ENCODE measurements at places on chromosomes 1 and 21. TPM values are rescaled to one million over a fixed set of nuclear protein-coding genes. Genes with fewer than 3 reads are reported as not detected.

GRCh38 chr21:34054259-34054658 lies 19.1 kb upstream of the MRPS6 start:
- no peak overlapping the region for H3K4me3 ChIP-seq
- no peak overlapping the region for H3K27ac ChIP-seq
- no peak for DNase-seq
- H3K36me3 ChIP-seq = no peaks in the 10 kb centered on the region
- H3K27me3 ChIP-seq = no peaks in the 10 kb centered on the region

DNA sequence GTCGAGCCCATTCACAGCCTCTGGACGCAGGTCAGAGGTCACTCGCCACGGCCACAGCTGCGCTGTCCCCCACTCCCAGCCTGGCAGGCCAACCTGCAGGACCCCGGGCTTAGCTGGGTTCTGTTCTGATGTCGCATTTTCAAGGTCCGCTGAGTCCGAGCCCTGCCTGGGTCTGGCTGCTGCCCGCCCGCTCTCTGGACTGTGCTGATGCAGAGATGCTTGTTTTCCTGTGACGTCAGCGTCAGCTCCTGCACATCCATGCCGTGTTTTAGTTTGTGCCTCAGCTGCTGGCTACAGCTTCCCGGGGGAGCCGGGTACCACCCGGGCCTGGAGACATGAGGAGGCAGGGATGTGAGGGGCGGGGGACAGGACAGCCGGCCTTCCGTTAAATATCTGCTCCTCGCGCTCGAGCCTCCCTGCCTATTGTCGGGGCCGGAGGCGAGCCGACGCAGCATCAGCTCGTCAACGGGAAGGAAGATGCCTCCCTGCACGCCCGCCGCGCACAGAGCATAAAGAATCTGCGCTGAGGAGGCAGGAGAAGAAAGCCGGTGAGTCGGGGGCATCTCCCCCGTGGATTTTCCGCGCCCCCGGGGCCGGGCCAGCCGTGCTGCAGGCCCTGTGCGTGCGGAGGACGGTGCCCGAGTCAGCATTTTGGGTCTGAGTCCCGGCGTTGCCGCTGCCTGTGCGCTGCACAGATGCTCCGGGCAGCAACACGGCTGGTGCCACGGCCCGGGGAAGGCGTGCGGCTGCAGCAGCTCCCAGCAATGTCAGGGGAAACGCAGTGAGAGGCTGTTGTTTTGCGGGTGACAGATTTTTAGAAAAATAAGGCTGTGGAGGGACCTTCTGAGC lies 23.4 kb downstream of the PRKCZ start:
- DNase-seq = no peak
- H3K4me3 ChIP-seq = peak overlapping the region; percentile 40
- no peaks in the 10 kb centered on the region for H3K36me3 ChIP-seq
- peaks cover 9% of the 10 kb centered on the region for H3K4me1 ChIP-seq

Gene RNU1-3
- not detected for polyA plus RNA-seq

DNA sequence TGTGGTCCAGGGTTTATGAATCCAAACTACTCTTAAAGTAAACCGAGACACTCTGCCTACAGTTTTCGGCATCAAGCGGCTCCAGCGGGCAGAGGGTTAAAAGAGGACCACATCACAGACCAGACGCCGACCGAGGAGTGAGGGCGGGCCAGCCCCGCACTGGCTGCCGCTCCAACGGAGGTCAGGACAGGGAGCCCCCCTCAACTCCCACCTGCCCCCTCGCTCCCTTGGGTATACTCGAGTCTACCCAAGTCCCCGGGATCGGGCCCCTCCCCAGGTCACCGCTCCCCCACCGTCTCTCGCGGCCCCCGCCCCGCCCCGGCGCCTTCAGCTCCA lies 312 bp downstream of the ARNT start:
- H3K4me1 ChIP-seq = peaks cover 25% of the 10 kb centered on the region
- peak overlapping the region; percentile 100 for H3K27ac ChIP-seq
- no peaks in the 10 kb centered on the region for H3K36me3 ChIP-seq

- H3K36me3 ChIP-seq = no peaks in the 10 kb centered on the region
- H3K27me3 ChIP-seq = no peaks in the 10 kb centered on the region
- H3K4me1 ChIP-seq = no peaks in the 10 kb centered on the region
- no peak overlapping the region for H3K4me3 ChIP-seq
- DNase-seq = no peak
These were observed 15.9 kb downstream of the HENMT1 start for GRCh38 chr1:108644984-108645383.

- no peaks in the 10 kb centered on the region for H3K27me3 ChIP-seq
- H3K27ac ChIP-seq = no peak overlapping the region
- no peaks in the 10 kb centered on the region for H3K36me3 ChIP-seq
- H3K4me3 ChIP-seq = no peak overlapping the region
- DNase-seq = no peak
These were observed 26.7 kb upstream of the RPTN start for GRCh38 chr1:152185544-152186391.

DNA sequence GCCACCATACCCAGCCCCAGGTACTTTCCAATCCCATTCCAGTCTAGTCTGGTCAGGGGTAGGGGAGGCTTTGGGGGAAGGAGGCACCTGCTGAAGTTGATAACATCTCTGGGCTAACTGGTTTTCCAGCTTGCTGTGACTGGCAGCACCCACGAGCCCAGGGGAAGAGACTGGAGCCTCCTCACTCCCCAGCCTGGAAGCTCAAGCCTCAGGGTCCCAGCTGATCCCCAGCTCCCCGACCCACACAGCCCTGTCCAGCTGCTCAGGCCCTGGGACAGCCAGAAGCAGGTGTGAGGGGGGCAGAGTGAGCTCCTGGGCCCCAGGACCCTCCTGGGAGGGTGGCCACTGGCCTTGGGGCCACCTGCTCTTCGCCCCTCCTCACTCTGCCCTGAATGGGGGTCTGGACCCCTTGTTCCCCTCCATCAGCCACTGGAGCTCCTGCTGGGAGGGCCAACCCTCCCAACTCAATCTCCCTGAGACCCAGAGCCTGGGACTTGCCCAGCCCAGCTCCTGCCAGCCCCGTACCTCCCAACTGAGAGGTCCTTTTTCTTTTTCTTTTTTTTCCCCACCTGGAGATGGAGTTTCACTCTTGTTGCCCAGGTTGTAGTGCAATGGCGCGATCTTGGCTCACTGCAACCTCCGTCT lies 23.5 kb upstream of the RNU1-4 start:
- H3K36me3 ChIP-seq = no peaks in the 10 kb centered on the region
- H3K27me3 ChIP-seq = peaks cover 13% of the 10 kb centered on the region
- H3K27ac ChIP-seq = no peak overlapping the region

Gene KRTAP15-1
- polyA plus RNA-seq = not detected

- peaks cover 44% of the 10 kb centered on the region for H3K4me1 ChIP-seq
- no peaks in the 10 kb centered on the region for H3K27me3 ChIP-seq
- peak; percentile 65 for DNase-seq
- H3K36me3 ChIP-seq = no peaks in the 10 kb centered on the region
- H3K27ac ChIP-seq = peak overlapping the region; percentile 91
These were observed 1.1 kb downstream of the PLXNA2 start for GRCh38 chr1:208242941-208243526.

Gene C1orf94
- not detected for polyA plus RNA-seq

Gene CD1B
- 0.12 TPM for polyA plus RNA-seq

- no peak for DNase-seq
- no peak overlapping the region for H3K4me3 ChIP-seq
- no peaks in the 10 kb centered on the region for H3K36me3 ChIP-seq
- H3K27me3 ChIP-seq = no peaks in the 10 kb centered on the region
- H3K4me1 ChIP-seq = no peaks in the 10 kb centered on the region
- H3K27ac ChIP-seq = no peak overlapping the region
These were observed 4.7 kb downstream of the SLC1A7 start for GRCh38 chr1:53137729-53138128.

DNA sequence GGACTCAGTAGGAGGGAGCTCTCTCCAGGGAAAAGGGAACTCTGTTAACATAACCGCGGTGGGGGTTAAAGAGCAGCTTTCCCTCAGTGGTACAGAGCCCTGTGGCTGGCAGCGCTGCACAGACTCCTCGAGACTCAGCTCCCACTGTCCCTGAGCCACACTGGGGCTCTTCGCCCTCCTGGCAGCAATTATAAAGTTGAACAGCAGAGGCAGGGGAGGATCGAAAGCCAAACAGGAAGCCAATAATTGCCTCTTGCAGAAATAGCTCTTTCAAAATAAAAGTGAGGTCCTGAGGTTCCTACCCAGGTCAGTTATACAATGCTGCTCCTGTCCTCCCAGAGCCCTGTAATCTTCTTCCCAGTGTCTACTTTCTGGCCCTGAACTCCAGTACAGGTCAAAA lies 77.0 kb downstream of the FAM78B start:
- no peaks in the 10 kb centered on the region for H3K36me3 ChIP-seq
- no peak overlapping the region for H3K27ac ChIP-seq
- no peak overlapping the region for H3K4me3 ChIP-seq
- DNase-seq = no peak
- H3K27me3 ChIP-seq = no peaks in the 10 kb centered on the region

- H3K4me1 ChIP-seq = no peaks in the 10 kb centered on the region
- no peak overlapping the region for H3K4me3 ChIP-seq
- H3K27ac ChIP-seq = no peak overlapping the region
- no peak for DNase-seq
These were observed 81.4 kb downstream of the TRABD2B start for GRCh38 chr1:47915677-47916353.

DNA sequence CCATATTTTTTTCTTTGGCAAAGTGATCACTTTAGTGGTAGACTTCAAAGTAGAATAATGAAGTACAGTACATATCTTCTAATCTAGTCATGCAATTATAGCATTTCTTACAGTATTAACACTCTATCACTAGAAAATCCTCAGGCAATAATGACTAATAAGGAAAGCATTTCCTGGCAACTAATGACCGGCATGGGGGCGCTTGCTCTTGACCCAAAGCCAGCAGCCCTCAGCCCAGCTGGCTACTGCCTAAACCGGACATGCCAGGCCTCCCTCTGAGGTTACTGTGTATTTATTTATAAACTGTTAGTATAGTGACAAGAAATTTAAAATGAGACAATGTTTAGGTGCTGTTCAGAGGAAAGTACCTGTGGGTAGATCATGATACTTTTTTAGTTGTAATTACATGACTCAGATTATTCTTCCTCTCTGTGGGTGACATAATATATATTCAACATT lies 633.8 kb downstream of the PTPRC start:
- no peak overlapping the region for H3K4me3 ChIP-seq
- no peak overlapping the region for H3K27ac ChIP-seq
- no peak for DNase-seq
- H3K27me3 ChIP-seq = no peaks in the 10 kb centered on the region
- H3K36me3 ChIP-seq = no peaks in the 10 kb centered on the region

Gene ALG14
- polyA plus RNA-seq = 2.7 TPM

- no peak overlapping the region for H3K27ac ChIP-seq
- H3K4me3 ChIP-seq = no peak overlapping the region
- H3K36me3 ChIP-seq = no peaks in the 10 kb centered on the region
- no peaks in the 10 kb centered on the region for H3K4me1 ChIP-seq
These were observed 333.6 kb downstream of the DUSP10 start for GRCh38 chr1:221408117-221408803.

Gene RPE65
- not detected for polyA plus RNA-seq

DNA sequence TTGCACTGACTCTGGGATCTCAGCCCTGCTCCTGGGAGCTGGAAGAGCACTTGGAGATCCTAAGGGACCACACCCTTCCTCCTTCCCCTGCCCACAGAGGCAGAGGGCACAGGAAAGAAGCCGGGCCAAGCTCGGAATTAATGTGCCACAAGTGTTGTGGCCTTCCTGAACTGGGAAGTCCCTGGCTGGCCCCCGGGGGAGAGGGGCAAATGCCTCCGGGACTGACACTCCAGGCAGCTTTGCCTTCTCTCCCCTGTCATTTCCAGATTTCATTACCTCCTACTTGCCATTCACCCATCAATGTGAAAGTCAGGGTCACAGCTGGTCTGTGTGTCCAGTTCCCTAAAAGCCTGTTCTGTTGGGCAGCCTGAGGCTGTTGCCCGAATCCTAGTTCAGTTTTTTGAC lies 21.7 kb downstream of the SESN2 start:
- no peak overlapping the region for H3K27ac ChIP-seq
- peaks cover 21% of the 10 kb centered on the region for H3K36me3 ChIP-seq
- H3K27me3 ChIP-seq = no peaks in the 10 kb centered on the region
- no peak for DNase-seq
- no peaks in the 10 kb centered on the region for H3K4me1 ChIP-seq

DNA sequence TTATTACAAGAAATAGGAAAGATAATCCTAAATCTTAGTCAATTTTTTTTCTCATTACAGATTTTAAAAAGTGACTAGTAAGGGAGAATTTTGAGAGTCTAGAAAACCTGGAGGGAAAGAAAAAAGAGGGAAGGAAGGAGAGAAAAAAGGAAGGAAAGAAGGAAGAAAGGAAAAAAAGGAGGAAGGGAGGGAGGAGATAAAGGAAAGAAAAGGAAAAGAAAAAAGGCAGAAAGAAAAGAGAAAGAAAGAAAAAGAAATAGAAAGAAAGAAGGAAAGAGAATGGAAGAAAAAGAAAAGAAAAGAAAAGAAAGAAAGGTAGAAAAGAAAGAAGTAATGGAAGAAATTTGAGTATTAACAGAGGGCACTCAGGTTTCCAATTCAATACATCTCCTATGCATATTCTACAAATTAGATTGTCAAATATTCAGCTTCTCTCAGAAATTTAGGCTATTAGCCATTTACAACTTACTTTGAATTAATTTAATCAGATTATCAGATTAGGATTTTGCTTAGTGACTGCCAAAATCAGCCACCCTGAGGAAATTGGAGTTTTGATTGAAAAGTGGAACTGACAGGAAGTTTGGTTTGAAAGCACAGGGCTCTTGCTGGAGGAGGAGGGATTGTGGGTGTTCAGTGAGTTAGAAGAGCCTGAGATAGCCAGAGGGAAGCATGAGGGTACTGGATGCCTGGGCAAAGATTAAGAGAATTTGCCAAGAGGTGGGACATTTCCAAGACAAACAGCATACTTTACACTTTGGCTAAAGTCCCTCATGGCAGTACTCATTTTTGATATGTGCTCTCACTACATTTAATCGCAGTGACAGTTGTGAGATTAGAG lies 677.8 kb downstream of the USP25 start:
- H3K36me3 ChIP-seq = no peaks in the 10 kb centered on the region
- no peaks in the 10 kb centered on the region for H3K4me1 ChIP-seq
- H3K27me3 ChIP-seq = no peaks in the 10 kb centered on the region
- no peak overlapping the region for H3K4me3 ChIP-seq

Gene TMCO1
- polyA plus RNA-seq = 41.8 TPM

Gene SLC2A5
- 1.4 TPM for polyA plus RNA-seq

DNA sequence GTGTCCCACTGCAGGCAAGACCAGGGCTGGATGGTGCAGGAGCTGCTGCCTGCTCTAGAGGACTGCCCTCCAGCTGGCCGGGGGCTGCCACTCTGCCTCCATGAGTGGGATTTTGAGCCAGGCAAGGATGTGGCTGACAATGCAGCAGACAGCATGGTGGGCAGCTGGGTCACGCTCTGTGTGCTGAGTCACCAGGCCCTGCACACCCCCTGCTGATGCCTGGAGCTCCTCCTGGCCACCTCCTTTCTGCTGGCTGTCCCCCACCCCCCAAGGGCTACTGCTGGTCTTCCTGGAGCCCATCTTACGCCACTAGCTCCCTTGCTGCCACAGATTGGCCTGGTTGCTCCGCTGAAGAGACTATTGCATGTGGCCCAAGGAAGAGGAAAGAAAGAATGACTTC lies 3.9 kb upstream of the ZSCAN20 start:
- no peak for DNase-seq
- no peak overlapping the region for H3K4me3 ChIP-seq
- no peaks in the 10 kb centered on the region for H3K27me3 ChIP-seq
- H3K27ac ChIP-seq = peak overlapping the region; percentile 81
- no peaks in the 10 kb centered on the region for H3K36me3 ChIP-seq

Gene CATSPERE
- polyA plus RNA-seq = not detected

GRCh38 chr1:2228157-2228594 lies at the start of gene SKI:
TSS of gene SKI (plus strand) at chr1:2228319. CDS start at chr1:2228767, 448 bp downstream.
- no peak for DNase-seq
- H3K27me3 ChIP-seq = no peaks in the 10 kb centered on the region
- H3K4me3 ChIP-seq = peak within 1 kb of the TSS; percentile 72
- H3K4me1 ChIP-seq = no peaks in the 10 kb centered on the region

Gene CDA
- 61.6 TPM for polyA plus RNA-seq
